ENCODE measurements at places on chromosomes 7 and 10.

GRCh38 chr10:60848680-60849079 is 70.4 kb downstream of the CDK1 start:
- DNase-seq: no peak

DNA sequence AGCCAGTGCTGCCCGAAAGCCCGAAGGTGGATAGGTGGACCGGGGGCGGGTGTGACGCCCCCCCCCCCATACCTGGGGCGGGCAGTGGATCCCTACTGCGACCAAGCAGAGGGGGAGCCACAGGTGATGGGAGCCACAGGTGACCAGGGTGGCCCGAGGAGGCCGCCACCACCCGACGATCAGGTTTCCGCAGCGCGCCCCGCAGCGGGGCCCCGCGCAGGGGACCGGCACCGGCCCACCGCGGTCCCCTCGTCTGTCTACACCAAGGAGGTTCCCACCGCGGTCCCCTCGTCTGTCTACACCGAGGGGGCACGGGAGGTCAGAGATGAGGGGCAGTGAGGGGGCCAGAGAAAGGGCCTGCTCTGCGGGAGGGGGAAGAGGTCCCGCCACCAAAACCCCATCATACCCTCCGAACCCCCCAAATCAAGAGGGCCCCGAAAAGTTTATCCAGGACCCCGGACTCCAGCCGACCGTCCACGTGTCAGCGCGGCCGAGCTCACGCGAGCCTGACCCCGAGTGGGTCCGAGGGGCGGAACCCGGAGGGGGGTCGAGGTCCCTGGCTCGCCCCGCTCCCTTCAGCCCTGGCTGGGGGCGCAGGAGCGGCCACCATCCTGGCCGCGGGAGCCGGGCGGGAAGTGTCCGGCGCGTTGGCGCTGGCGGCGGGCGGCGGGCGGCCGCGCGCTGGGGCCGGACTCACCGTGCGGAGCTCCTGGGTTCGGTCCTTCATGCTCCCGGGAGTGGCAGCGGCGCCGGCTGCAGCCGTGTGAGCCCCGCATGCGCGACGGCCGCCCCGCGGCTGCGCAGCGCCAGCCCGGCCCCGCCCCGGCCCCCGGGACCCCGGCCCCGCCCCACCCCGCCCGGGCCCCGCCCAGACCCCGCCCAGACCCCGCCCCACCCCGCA is at the start of gene STX1A:
Gene STX1A, minus strand, starts transcription at position 765 of the 901 bp plus-strand sequence. Its CDS starts 38 bp downstream, at position 727.
- DNase-seq: peak; percentile 80

DNA sequence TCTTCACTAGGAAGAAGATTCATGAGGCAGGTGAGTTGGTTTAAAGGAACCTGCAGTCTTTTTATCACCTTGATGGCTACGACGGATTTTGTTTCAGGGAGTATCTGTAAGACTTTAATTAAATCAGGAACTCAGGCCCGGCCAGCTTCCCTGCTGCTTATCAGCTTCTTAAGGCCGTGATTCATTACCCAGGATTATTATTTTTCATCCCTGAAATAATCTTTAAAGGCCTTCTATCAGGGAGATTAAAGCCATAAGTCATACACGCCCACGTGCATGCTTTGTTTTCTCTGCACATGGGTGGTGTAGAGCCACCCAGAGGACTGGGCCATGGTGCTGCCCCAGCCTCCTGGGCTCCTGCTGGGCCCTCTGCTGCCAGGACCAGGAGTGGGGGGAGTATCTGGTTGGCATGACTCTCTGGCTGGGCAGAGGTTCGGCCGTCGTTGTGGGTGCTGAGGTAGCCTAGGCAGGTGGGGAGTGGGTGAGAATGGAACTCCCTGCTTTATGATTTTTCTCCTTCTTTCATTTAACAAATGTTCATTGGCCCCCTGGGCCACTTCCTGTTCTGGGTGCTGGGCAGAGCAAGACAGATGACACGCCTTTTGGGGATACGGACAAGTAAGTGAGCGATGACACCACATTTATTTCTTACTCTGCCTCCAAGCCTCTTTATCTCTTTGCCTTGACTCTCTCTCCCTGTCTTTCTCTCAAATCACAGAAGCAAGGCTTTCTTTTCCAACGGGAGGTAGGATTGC is 39.0 kb upstream of the PCBD1 start:
- DNase-seq: no peak

DNA sequence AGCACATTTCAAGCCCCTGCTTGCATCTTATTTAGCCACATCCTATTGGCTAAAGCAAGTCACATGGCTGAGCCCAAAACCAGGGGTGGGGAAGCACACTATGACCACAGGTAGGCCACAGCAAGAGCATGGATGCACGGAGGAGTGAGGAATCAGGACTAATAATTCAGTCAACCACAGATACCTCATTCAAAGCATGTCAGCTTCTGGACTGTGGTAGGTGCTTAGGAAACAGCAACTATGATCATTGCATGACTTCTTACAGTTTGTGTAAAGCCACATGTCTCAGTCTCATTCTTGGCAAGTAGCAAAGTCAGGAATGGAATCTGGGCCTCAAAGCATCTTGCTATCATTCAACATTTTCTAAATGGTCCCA is 79.0 kb upstream of the EMX2 start:
- DNase-seq: no peak

DNA sequence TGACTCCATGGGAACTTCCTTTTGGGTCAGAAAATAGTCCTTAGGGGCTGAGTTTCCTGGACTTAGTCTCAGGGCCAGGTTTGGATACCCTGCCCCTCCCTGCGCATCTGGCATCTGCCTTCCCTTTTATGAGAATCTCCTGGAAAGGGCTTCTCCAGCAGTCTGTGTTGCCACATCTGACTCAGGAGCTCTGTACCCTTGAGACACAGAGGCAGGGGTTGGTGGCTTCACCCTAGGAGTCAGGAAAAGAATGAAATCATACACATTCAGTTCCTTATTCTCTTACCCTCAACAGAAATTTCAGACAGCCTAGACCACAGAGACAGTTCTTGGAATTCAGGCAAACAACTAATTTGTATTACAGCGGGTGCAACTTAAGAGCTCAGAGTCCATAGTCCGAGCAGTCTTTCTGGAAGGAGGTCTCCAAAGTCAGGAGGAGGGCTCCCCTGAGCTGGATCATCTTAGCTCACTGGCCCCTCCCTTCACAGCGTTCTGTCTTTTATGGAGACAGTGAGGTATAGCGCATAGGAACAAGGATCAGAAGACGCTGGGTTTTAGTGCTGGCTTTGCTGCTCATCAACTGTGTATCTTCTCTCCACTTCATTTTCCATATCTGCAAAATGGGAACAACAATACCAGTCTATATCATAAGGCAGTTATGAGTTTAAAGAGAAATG is 3.0 kb upstream of the PLAU start:
- DNase-seq: peak; percentile 17

DNA sequence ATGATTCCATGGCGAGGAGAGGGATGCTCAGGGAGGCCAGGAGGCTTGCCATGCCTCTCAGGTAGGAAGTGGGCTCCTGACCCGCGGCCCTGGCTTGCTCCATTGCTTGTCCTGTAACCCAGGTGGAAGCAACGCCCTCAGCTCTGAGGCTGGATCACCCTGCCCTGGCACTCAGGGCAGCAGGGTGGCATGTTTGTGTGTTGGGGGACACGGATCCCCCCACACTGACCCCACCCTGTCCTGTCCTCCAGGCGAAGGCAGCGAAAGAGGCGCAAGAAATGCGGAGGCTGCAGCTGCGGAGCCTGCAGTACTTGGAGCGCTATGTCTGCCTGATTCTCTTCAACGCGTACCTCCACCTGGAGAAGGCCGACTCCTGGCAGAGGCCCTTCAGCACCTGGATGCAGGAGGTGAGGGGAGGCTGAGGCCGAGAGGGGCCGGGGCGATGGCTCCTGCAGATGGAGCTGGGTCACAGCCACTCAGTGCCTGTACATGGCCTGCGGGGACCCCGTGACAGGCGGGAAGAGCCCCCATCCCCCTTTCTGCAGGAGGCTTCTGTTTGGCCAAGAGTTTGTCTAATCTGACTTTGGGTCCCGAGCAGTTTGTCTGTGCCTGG is 38.3 kb downstream of the PRF1 start:
- DNase-seq: no peak

DNA sequence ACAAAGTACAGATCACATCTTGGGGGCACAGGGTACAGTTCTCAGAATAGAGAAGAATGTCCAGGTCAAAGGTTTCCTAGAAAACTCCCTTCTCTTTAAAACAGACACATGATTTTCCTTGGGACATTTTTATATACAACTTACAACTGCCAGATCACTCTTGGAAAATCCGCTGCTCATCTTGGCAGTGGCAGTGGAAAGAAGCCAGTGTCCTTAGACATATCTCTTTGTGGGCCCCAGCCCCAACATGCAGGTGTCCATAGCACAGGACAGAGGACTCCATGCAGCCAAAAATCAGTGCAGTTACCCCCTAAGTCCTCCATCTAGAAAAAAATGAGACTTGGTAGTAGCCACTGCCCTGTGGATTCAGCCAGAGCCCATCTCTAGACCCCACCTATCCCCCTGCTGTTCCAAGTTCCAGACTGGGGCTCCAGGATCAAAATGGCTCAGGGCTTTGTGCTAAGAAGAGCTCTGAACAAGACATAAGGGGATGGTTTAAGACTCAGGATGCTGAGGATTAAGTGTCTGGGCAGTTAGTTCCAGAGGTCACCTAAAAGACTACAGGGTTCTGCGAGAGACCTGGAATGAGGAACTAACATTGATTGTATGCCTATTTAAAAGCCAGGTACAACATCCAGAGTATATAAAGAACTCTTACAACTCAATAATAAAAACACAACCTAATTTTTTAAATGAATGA is 34.4 kb downstream of the HIPK2 start:
- DNase-seq: no peak

- DNase-seq: no peak
Measured at GRCh38 chr10:128522551-128523308, 396.5 kb upstream of the MKI67 start.

DNA sequence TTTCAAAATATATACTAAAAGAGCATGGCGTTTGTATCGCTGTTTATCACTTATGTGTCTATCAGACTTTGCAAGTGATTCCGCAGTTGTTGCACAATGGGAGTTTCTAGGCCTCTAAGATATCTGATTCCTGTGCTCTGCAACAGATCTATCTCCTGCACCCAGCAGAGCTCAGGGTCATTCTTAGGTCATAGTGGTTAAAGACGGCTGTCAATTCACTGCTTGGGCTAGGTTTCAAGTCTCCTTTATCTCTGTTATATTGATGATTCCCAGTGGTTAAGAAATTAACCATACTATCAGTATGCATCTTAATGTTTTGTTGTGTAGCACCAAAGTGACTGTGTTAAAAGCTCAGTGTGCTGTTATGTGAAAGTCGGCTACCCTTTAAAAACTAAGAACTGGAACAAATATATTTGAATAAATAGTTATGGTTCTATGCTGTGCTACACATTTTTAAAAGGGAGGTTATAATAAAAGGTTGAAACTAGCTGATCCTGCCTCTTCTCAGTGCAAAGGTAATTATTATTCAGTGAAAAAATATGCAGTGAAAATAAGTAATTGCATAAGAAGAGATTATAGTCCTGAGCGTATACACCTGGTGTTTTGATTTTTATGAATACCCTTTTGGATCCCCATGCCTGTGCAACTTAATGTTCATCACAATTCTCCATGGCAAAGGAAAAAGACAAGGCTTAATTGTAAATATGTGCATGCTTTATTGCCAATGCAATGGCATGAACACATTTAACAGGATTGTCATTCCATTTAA is 24.0 kb downstream of the HOXA1 start:
- no peak for DNase-seq

- peak; percentile 27 for DNase-seq
Measured at GRCh38 chr10:108204528-108205305, 1040.2 kb upstream of the SORCS1 start.

GRCh38 chr7:128146052-128146451 is 95.0 kb upstream of the LEP start:
- no peak for DNase-seq

- DNase-seq: no peak
Measured at GRCh38 chr7:21866731-21867130, 79.0 kb downstream of the CDCA7L start.

GRCh38 chr7:84060760-84061261 is 133.8 kb downstream of the SEMA3A start:
- DNase-seq: no peak

GRCh38 chr10:123044391-123044790 is 35.6 kb downstream of the ACADSB start:
- DNase-seq: no peak

DNA sequence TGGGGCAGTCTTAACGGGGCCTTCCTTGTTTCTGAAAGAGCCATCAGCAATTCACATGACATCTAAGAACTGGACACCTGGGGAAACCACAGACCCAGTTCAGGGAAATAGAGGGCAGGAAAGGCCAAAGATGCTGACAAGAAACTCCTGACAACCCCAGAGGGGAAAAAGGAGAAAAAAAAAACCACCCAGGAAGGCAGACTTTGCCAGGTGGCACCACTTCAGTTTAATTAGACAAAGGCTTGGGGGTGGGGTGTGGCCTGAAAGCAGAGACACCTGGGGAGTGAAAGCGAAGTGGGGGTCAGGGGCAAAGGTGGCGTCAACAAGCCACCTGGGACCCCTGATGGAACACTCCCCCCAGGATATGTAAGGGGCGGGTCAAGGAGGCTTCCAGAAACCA is 53.6 kb downstream of the RAB11FIP2 start:
- no peak for DNase-seq

GRCh38 chr10:60932756-60933155 is 11.2 kb downstream of the RHOBTB1 start:
- no peak for DNase-seq

- DNase-seq: no peak
Measured at GRCh38 chr7:27860800-27861199, 120.8 kb downstream of the TAX1BP1 start.

DNA sequence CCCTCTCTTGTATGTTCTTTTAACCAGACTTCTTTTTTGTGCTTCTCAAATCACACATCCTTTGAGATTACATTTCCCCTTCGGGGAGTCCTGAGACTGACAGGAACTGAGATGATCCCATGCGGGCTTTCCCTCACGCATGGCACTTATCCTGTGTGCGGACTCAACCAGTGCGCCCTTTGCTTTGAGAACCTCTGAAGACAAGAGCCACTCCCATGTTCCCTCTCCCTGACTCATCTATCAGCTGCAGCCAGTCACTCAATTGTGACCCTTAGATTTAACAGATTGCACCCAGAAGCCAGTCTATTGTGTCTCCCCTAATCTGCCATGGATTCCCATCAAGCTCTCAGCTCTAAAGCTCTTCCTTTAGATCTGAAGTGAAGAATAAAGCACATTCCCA is 353.9 kb upstream of the MEOX2 start:
- DNase-seq: no peak

- DNase-seq: no peak
Measured at GRCh38 chr7:22647451-22648257, 79.3 kb upstream of the IL6 start.

DNA sequence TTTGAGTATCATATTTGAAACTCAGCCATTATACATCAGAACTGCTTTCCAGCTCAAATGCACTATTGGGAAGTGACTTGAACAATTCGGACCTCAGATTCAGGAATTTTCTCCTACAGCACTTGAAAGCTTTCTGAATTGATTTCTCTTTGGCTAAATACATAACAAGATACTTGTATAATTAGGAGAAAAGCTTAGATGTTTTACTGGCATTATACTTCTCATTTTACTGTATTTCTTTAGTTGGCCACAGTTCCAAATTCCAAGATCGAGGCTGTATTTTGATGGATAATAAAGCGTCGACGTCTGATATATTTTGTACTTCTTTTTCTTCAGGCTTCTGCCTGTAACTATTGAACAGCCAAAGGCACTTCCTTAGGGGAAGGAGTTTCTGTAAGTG is 26.7 kb upstream of the LYZL2 start:
- no peak for DNase-seq

GRCh38 chr10:23280419-23281043 is 64.1 kb downstream of the C10orf67 start:
- no peak for DNase-seq
